ENCODE measurements at places on chromosomes 11 and 22.

DNA sequence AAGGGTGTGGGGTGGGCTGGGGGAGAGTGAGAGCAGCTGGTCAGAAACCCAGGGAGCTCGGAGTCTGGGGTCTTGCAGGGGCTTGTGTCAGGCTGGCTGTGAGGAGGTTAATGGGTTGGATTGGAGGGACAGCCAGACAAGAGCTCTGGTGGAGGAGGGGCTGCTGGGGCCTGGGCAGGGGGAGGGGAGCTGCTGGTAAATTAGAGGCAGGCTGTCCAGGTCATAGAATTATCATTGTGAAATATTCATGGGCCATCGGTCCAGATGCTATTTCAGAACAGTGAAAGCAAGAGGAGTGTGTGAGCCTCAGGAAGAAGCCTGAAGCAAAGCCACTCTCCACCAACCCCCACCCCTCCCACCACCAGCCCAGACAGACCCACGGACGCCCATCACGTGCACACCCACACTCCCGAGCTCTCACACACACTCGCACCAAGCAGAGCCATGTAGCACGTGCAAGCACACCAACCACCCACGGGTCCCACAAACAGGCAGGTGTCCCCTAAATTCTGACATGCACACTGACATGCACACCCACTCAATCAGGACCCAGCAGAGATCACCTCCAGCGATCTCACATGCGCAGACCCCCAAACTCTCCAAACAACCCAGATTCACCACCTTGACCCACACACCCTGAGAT is 18.8 kb downstream of the RTN4RL2 start:
- DNase-seq, result no peak

DNA sequence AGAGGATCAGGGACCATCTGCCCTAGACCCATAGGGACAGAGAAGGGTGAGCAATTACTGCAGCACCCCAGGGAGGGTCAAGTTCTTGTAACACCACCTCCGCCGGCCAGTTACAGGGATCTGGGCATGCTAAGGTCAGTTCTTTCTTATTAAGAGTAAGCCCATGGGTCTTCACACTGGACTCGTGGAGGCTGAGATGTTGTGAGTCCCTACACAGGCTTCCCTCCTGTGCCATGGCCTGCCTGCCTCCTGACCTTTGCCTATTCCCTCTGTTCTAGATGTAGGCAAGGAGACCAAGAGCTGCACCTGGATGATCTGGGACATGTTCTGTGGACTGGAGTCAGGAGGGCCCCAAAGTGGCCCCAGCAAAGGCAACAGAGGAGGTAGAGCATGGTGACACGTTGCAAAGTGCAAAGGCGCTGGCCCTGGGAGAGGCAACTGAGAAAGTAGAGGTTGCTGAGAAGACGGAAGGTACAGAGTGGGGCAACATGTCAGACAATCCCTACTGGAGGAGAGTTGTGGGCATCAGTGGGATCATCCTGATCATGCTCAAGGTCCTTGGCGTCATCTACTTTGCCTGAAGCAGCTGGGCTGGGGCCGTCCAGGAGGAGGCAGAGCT is 16.3 kb upstream of the GNAZ start:
- DNase-seq, result no peak

DNA sequence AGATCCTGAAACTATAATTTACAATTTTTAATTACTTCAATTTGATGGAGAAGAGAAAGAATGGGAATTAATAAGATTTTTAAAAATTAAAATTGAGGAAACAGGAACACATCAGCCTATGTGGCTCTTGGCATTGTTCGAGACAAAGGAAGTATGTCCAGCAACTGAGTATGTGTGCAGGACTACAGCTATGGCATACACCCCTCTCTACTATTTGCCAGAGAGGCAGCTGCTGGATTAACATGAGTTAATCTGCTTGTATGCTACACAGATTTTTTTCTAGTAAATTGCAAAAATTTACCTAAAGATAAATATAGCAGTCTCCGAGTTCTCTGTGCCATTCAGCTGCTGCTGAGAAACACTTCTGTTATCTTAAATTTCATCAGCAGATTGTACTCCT is 70.6 kb downstream of the PHF21A start:
- DNase-seq, result no peak

GRCh38 chr11:131809203-131809918 is 438.9 kb downstream of the NTM start:
- no peak for DNase-seq

DNA sequence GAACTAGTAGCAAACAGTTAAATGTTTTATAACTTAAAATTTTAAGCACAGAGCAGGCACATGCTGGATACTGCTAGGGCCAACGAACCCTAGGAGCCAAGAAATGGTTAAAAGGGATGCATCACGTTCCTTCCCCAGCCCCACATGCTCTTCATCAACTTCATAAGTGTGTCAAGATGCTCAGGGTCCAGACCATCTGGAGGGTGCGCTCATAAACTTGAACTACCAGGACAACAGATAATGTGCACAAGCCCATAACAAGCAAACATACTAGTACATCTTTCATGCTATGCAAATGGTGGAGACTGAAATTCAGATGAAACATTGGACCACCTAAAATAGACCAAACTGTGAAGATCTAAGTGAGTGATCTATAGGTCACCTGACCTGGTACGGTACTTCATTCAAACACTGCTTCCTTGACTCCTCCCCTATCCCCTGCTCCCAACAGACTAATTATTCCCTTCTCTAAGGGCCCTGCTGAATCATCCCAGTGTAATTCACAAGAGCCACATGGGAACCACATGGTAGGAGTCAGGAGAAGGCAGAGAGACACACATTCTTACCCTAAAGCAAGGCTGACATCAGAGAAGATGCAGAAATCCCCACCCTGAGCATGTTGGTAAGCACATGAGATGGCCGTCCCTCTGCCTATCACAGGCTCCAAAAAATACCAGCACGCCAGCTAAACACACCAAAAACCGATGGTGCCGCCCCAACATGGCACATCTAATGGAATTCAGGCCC is 83.9 kb downstream of the ETS1 start:
- DNase-seq, result no peak

GRCh38 chr11:95045812-95046211 is 3.4 kb upstream of the KDM4F start:
- DNase-seq, result no peak

GRCh38 chr11:103779054-103779453 is 257.4 kb upstream of the DDI1 start:
- DNase-seq, result no peak

GRCh38 chr11:69984457-69985261 is 93.5 kb upstream of the ANO1 start:
- no peak for DNase-seq

- no peak for DNase-seq
These were observed 551.3 kb downstream of the TMEM135 start for GRCh38 chr11:87589082-87589481.

- no peak for DNase-seq
These were observed 69.2 kb upstream of the CRYBB3 start for GRCh38 chr22:25130462-25130861.

GRCh38 chr22:31091106-31091975 is 10.2 kb downstream of the SMTN start:
- no peak for DNase-seq

DNA sequence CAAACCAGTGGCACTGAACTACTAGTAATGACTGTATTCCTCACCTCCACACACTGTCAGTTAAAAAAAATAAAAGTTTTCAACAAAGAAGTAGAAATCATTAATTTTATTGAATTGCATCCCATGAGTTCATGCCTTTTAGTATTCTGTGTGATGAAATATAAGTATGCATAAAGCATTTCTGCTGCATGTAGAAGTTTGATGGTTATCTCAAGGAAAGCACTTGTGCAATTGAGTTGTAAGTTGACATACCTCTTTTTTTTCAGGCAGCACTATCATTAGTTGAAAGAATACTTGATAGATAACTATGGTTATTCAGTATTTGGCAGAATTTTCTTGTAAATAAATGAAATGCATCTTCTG is 104.4 kb downstream of the STIM1 start:
- no peak for DNase-seq

DNA sequence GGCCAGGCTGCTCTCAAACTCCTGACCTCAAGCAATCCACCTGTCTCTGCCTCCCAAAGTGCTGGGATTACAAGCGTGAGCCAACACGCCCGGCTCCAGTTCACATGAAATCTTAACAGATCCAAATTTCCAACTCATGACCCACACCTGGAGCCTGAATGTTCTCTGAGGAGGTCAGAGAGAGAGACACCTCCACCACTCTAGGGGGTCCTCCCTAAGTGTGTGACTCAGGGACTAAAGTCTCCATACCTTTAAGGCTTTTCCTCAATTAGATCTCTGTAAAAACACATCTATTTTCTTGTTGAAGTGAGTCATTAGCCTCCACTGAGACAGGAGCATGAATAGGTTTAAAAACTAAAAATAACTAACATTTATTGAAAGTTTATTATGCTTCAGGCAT is 376.4 kb downstream of the CADM1 start:
- DNase-seq, result no peak

DNA sequence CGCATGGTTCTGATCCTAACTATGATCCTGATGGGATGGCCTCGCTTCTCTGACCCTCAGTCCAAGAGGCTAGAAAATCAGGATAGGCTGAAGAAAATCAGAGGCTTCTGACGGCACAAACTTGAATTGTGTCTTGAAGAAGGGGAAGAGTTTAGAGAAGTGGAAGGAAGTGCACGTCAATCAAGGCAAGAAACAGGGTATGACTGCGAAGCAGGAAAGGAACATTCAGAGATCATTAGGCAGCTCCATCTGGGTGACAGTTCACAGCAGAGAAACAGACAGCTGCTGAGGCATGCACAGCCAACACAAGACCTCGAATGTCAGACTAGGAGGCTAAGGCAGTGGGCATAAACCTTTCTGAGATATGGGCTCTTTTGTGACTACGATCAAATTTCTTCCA is 29.3 kb downstream of the CLPB start:
- DNase-seq, result no peak

- DNase-seq, result no peak
These were observed 99.6 kb downstream of the PGR start for GRCh38 chr11:101030015-101030414.

DNA sequence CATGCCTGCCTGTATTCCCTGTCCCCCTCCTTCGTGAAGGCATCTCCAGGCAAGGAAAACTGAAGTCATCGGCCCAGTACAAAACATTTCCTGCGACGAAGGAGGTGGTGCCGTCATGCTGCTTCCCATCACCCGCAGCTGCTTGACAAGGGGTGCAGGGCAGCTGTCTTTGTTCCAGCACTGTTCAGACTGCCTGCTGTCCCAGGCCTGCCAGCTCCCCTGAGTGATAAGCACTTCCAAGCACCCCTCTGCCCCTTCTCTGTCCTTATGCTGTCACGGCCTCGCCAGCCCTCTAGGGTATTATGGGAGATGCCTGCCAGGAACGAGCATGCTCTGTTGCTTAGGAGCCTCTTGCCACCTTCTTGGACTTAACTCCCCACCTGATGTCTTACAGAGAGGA is 37.1 kb upstream of the BSX start:
- no peak for DNase-seq

DNA sequence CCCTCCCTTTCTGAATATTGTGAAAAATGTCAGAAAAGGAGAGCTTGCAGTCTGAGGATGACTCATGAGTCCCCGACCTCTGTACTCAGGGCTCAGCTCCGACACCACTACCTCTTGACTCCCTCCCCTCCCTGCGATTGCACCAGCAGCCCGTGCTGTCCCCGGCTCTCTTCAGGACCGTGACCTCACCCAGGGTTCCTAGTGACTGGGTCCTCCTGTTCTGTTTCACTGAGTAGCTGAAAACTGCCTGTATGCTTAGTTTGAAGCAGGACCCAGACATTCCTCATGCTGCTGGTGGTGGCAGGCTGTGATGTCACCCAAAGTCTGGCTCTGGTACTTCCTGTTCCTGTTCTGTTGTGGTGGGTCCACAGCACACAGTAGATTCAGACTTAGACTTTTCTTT is 11.7 kb downstream of the PHRF1 start:
- no peak for DNase-seq

DNA sequence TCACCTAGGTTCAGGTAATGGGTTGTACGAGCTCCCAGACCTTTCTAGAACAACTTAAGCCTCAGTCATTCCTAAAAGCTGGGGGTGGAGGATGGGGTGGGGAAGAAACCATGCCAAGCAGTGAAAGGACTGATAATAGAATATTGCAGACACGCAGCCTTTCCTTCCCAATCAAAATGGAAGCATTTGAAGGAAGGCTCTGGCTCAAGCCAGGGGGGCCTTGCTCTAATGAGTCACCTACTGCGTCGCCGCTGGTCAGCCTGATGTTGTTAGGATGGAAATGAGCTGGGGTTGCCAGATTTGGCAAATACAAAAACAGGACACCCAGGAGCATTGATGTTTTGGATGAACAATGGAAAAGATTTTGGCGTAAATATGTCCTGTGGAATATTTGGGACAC is 6.2 kb downstream of the SYT12 start:
- no peak for DNase-seq

GRCh38 chr11:58980159-58980843 is 41.0 kb downstream of the GLYATL1 start:
- DNase-seq, result no peak

- no peak for DNase-seq
These were observed 2.4 kb upstream of the MYEOV start for GRCh38 chr11:69291459-69292110.

GRCh38 chr22:41231369-41231768 is 9.4 kb downstream of the CHADL start:
- DNase-seq, result no peak

DNA sequence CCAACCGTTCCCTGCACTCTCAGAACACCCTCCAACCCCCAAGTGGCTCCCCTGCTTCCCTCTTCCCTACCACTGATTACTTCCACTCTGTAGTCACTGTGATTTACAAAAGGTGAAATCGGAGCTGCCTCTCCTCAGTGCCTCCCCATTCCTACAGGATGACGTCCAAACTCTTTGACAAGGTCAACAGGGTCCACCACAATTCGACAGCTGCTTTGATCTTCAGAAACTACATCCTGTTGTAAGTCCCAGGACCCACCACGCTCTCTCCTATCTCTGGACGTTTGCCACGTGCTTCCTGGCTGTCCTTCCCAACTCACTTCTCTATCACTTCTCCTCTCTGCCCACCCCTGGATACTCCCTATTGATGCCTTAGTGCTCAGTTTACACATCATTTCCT is 85.0 kb upstream of the EIF3D start:
- DNase-seq, result no peak

- DNase-seq, result no peak
These were observed 64.4 kb downstream of the CD82 start for GRCh38 chr11:44629732-44630345.

- no peak for DNase-seq
These were observed 51.3 kb downstream of the TUG1 start for GRCh38 chr22:31020334-31020733.

DNA sequence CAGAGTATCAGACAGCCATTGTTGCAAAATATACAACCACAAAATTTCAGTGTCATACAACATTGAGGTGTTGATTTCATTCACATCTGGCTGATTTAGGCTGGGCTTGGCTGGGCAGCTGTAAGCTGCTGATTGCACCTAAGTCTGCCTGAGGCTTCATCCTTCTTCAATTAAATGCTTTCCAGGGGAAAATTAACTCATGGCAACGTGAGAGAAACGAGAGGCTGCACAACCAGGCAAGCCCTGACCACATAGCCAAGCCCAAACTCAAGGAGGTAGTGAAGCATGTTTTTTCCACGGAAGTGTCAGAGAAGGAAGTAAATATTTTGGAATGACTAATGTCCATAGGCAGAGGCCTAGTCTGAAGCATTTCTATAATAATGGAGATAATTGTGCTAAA is 273.8 kb upstream of the ZC3H12C start:
- no peak for DNase-seq

Data from anterior cingulate cortex (tissue), 58 donors.